Hematopoietic multipotent progenitor cell treated with erythropoietin and hydrocortisone succinate and interleukin-3 and kit ligand, for 8 days (in vitro differentiated cells): ENCODE measurements at places on chromosomes 1 and 21.
A peak's percentile ranks its signal among the peaks of the same experiment; 100 is the strongest.

- no peak for DNase-seq
Observed at GRCh38 chr1:162030759-162031280, 7.2 kb upstream of the OLFML2B start.

GRCh38 chr1:45669859-45670655 lies 16.3 kb downstream of the GPBP1L1 start:
- no peak for DNase-seq

- no peak for DNase-seq
Observed at GRCh38 chr1:246638941-246639655, 72.8 kb downstream of the CNST start.

DNA sequence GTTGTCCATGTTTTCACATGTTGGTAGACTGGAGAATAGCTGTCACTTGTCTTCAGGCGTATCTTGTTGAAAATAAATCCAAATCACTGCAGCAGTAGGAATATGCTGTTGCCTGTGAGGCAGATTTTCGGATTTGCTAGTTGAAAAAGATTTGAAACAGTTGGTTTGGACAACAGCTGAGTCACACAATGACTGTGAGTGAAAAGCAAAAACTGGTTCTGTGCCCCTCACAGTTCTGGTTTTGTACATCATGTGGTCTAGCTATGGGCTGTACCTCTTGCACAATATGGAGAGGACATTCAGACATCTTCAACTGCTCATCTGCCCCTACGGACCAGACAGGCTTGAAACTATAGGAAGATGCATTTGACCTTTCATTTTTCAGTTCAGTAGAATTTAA lies 1.8 kb downstream of the ARF1 start:
- peak; percentile 34 for DNase-seq

DNA sequence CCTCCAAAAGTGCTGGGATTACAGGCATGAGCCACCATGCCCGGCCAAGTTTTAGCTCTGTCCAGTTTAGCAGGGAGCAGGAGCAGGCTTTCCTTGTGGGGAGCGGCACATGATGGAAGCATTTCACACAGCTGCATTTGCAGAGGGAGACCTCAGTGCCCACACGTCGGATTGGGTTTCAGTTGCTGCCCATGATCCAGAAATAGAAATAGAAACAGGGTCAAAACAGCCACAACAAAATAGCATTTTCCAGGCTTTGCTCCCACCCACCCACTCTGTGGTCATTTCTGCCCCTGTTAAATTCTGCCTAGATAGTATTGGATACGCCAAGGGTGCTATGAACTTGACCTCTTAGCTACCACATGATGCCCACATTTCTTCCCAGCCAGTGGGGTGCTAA lies 128.4 kb downstream of the CNIH3 start:
- DNase-seq = no peak

- DNase-seq = peak; percentile 13
Observed at GRCh38 chr1:111225717-111226400, 1.7 kb upstream of the CHI3L2 start.

GRCh38 chr1:30068787-30069472 lies 654.5 kb downstream of the MATN1 start:
- DNase-seq = no peak

- DNase-seq = no peak
Observed at GRCh38 chr21:37264808-37265207, 2.3 kb downstream of the VPS26C start.

GRCh38 chr1:152039461-152039860 lies 2.7 kb upstream of the S100A11 start:
- no peak for DNase-seq

GRCh38 chr1:53693773-53694717 lies 44.9 kb downstream of the GLIS1 start:
- no peak for DNase-seq

- no peak for DNase-seq
Observed at GRCh38 chr1:39153684-39154083, 50.8 kb upstream of the MACF1 start.

- no peak for DNase-seq
Observed at GRCh38 chr1:76763738-76764137, 103.5 kb upstream of the ST6GALNAC5 start.
